ENCODE measurements at places on chromosomes 6 and 20. TPM values are rescaled to one million over a fixed set of nuclear protein-coding genes. Genes with fewer than 3 reads are reported as not detected.

DNA sequence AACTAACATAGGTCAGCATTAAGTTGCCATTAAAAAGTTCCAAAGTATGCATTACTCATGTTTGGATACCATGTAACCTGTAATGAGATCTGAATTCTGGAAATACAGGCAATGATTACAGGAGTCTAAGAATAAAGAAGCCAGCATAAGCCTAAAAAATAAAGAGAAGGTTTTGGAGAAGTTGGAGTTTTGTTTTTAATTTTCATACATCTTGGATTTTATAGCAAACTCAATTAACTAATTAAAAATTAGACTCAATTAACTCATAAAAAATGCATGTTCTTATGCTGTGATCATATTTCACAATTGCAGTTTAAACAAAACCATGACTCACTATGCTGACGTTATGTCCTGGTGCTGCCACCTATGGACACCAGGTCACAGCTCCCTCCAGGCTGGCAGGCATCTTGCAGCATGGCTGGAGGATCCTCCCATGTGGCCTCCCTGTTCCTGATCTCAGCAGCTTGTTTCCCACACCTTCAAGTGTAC, 648.8 kb upstream of the AGPAT4 start:
- ATAC-seq: peak; percentile 80

- peak; percentile 45 for ATAC-seq
Measured at GRCh38 chr20:34705397-34706301, 1.5 kb downstream of the TP53INP2 start.

The SUPT3H gene
- total RNA-seq: 2.9 TPM

The HLA-DMA gene
- total RNA-seq: 16.2 TPM

The ACSS1 gene
- 6.7 TPM for total RNA-seq

The MEI4 gene
- not detected for total RNA-seq

Measured in esophagus mucosa (tissue), 1 donor.